Stimulated activated CD4-positive, alpha-beta T cell treated with anti-CD3 and anti-CD28 coated beads, Interleukin-4, amount 100 ng/mL, for 4 hours (primary cell): ENCODE measurements at places on chromosomes 11 and 22.

DNA sequence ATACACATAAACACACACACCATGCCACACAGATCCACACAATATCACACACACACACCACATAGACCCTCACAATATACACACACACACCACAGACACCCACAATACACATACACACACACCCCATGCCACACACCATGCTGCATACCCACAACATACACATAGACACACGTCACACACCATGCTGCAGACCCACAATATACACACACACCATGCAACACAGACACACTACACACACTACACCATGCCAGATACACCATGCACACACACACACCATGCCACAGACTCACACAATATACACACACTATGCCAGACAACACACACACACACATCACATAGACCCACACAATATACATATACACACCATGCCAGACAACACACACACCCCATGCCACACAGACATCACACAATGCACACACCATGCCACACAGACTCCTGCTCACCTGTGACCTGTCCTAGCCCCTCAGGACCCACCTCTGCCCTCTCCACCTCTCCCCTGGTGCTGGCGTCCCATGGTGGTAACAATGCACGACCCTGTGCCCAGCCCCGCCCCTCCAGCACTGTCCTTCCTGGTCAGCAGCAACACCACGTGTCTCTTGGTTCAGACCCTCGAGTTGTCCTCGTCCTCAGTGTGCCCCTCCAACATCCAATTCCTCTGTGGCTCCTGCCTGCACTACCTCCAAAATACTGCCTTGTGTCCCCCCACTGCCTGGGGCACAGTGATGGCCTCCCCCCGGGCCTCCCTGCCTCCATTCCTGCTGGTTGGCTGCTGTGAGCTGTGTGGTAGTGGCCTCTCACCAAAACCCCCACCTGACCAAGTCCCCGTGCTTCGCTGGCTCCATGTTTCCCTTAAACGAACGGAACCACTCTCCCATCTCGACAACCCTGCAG, 23.7 kb upstream of the RFPL3 start:
- no peak for DNase-seq

- no peak for DNase-seq
Measured at GRCh38 chr11:61964058-61964665, 3.3 kb downstream of the FTH1 start.

DNA sequence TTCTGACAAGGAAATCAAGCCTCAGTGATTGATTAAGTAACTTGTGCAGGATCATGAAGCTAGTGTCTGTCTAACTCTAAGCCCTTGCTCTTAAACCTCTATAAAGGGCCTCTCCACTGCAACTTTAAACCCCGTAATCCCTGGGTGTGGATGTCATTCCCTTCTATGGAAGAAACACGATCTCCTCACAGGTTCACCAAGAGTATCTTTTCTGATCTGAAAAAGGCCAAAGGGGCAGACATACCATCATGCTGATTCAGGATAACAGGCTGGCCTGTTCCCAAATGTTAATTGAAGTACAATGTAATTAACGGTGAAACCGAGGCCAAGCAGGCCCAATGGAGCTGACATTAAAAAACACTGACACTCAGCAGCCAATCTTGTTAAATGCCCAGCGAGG, 17.1 kb downstream of the TTC12 start:
- DNase-seq, result no peak

- no peak for DNase-seq
Measured at GRCh38 chr22:39282645-39283321, 36.6 kb downstream of the RPL3 start.

- no peak for DNase-seq
Measured at GRCh38 chr22:39349506-39349966, 255 bp upstream of the SYNGR1 start.

- no peak for DNase-seq
Measured at GRCh38 chr11:115760461-115761320, 256.5 kb upstream of the CADM1 start.

GRCh38 chr11:12381875-12382274, 4.5 kb downstream of the PARVA start:
- DNase-seq, result no peak

- DNase-seq, result no peak
Measured at GRCh38 chr11:114182471-114183043, 113.6 kb upstream of the NNMT start.

DNA sequence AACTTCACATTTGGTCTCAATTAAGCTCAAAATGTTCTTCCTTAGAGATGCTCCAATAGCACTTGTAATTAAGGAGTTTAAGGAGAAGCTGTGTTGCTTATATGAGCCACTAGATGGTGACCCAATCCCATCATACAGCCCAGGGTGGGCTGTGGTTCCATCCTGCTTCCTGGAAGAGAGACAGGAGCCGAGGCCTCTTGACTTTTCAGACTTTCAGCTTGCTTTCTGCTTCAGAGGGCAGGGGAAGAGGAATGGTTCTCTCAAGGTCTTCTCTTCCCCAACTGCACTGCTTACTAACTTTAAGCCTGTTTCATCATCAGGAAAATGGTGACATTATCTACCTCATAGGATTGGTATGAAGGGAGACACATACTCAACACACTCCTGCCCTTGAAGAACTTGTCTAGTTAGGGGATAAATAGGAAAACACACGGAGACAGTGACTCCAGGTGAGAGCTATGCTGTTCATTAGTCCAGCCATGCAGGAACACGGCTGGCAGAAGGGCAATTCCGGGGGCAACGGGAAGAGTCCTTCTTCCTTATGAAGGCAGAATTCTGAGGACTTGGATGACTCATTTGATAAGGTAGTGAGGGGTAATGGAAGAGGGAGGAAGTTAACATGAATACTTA, 20.1 kb downstream of the TMEM218 start:
- DNase-seq, result no peak

- no peak for DNase-seq
Measured at GRCh38 chr11:73983741-73984538, 1.3 kb upstream of the UCP2 start.

DNA sequence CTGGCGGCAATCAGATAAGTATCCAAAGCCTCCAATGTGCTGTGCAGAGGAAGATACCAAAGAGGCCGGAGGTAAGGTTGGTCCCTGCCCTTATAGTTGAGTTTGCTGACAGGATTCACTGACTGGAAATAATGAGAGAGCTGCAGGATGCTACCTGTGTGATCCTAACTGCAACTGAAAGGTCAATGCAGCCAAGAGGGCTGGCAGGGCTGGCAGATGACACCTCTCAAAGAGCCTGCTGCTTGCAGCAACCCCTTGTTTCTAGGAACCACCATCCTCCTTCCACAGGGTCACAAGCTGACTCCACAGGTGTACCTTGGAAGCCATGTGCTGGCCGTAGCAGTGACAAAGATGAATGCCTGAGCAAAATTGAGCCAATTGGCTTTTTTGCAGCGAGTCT, 348.1 kb downstream of the DDX10 start:
- DNase-seq, result no peak

DNA sequence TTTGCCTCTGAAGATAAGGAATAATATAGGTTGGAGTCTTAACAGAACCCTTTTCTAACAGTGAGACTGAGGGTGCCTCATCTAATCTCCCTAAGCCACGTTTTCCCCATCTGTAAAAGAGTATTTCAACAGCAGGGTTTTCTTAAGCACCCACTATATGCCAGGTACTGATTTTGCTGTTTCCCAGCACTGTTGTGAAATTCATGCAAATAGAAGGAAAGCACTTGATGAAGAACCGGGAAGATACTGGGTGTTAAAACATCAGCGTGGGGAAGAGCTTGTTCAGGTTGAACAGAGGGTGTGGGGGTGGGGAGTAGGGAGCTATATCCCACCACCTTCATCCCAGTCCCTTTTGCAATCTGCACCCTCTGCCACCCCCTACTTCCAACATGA, 2.8 kb downstream of the HMOX1 start:
- DNase-seq, result no peak

- no peak for DNase-seq
Measured at GRCh38 chr11:114348200-114349191, 51.8 kb downstream of the C11orf71 start.

DNA sequence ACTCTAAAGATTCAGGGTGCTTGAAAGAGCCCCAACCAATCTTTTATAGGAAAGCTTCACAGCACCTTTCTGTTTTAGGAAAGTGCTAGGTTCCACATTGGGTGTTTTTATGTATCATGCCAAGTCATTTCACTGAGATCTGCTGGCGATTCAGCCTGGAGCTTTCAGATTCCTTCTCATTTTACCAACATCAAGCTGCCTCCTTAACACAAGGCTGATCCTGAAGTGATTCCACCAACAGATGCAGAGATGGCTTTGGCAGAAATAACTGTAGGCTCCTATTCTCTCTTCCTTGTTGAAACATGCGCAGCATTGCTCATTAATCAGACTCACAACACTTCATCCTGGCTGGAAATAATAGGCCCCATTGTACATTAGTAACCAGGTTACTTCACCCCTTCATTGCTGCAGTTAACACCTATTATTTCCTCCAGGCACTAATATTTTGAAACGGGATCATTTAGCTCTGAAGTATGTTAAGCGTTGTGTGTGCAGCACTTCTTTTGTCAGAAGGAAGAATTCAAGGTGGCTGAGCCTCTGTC, 89.0 kb downstream of the OPCML start:
- DNase-seq, result no peak

DNA sequence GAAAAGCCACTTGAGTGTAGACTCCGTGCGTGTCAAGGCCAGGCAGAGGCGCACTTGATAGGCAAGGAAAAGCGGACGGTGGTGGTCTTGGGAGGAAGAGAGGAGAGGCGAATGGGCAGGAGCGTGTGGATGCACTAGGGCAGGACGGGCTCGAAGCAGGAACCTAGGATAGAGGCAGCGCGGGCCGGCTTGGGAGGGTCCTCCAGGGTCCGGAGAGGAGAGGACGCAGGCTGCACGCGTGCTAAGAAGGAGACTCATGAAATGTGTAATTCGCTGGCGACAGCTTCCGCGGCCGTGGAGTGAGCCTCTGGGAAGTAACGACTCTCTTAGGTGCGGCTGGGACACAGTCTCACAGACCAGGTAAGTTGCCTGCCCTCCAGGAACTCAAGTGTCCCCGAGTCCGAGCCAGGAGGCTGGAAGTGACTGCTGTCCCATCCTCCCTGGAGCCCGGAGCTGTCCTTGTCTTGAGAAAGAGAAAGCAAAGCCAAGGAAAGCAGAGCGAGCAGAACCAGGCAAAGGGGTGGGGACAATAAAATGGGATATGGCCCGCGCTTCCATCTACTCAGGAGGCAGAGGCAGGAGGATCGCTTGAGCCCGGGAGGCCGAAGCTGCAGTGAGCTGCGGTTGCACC, 874 bp upstream of the IL17RA start:
- DNase-seq, result no peak

DNA sequence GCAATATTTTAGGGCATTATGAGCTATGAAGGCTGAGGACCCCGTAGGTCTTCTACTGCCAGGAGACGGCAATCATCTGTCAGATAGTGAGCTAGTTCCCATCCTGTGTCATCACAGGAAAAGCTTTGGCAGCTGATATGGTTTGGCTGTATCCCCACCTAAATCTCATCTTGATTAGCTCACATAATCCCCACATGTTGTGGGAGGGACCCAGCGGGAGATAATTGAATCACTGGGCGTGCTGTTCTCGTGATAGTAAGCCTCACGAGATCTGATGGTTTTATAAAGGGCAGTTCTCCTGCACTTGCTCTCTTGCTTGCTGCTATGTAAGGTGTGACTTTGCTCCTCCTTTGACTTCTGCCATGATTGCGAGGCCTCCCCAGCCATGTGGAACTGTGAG, 18.1 kb downstream of the CSRP3 start:
- no peak for DNase-seq

DNA sequence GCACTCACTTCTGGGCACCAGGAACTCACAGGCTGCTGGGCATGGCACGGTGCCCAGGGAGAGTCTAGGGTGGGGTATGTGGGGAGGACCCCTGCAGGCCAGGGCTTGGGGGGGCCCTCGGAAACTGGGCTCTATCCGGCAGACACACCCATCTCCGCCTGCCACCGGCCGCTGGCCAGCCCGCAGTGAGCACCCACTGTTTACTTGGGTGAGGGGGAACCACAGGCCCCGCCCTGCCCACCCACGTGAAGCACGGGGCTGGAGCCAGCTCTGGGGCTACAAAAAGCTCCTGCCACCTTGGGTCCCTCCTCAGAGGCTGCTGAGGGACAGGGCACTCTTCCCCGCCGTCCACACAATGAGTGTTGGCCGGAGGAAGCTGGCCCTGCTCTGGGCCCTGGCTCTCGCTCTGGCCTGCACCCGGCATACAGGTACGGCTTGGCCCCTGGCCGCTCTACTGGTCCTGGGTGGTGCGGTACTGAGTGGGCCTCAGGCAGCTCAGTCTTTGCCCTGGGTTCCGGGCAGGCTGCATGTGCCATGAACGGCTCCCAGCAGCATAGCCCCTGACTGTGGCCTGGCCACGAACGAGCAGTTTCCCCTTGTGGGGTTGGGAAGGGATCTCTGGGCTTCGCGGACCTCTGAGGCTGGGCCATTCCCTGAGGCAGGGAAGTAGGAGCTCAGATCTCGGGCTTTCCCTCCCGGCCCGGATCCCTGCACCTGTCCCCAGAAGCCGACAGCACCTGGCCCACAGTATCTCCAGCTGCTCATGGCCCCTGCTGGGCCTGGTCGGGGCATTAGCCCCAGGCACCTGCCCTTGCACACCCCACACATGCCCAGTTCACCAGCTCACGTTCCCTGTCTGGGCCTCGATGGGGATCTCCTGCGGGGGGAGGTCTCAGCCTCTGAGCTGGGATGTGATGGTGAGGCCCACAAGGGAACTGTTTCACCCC, at the start of gene MUC5AC:
MUC5AC (plus strand) TSS at position 309 of the 947 bp plus-strand sequence; CDS start at position 356, 47 bp downstream.
- DNase-seq, result no peak

DNA sequence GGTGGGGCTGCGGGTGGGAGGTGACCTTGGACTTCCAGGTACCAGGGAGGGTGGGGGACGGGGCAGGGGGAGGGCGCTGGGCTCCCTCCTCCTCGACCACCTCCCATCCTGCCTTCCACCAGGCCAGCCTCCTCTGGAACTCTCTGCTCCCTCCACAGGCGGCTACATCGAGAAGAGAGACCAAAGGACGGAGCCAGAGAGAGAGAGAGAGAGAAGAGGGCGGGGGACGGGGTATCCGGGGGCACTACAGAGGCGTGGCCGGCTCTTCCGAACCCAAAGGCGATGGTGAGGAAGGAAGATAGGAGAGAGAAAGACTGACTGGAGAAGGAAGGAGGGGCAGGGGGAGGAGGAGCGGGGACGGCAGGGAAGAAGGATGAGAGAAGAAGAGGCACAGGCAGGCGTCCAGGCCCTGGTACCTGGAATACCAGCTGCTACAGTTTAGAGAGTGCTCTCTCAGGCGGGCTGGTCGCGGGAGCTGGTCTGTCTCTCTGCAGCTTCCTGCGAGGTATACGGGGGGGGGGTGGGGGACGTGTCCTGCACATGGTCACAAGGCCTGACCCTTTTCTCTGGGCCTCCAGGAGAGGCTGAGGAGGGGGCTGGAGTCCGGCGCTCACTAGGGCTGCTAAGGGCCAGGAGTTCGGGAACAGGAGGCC, 38.0 kb downstream of the IGSF9B start:
- DNase-seq, result no peak

- DNase-seq, result no peak
Measured at GRCh38 chr11:9590717-9591116, 17.2 kb downstream of the WEE1 start.
